Cerebellar nuclear complex (tissue), 1 donor: ENCODE measurements at places on chromosomes 12 and 14.

GRCh38 chr12:44000309-44000952, 164.6 kb downstream of the TMEM117 start:
- DNase-seq: no peak

- DNase-seq: no peak
Measured at GRCh38 chr14:68784226-68784910, 8.5 kb downstream of the ZFP36L1 start.

DNA sequence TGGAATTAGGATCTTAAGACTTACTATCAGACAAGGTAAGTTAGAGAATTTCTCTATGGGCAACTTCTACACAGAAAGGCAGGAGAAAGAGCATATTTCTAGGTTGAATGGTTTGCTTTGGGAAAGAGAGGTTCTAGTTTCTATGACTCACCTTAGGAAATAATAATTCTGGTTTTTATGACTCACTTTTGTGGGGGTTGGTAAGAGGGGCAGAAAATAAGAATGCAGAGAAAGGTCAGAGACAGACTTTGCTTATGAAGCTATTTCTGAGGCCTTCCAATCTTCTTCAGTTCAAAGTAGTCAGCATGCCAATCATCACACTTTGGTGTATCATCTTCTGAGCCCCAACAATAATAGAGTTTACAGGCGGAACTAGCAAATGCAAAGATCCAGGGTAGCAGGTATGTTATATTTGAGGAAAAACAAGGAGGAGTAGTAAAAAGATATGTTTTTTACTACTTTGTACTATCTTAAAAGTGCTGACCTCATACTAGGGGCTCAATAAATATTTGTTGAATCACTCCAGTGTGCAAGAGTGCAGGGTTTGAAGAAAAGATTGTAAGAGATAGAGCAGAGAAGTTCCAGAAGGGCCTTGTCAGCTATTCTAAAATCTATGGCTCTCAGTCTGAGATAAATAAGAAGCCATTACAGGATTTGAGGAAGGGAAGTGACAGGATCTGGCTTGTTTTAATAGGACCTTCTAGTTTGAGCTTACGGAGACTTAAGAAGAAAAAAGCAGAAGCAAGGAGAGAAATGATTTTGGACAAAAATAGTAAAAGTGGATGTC, 56.7 kb upstream of the LRFN5 start:
- DNase-seq: no peak

DNA sequence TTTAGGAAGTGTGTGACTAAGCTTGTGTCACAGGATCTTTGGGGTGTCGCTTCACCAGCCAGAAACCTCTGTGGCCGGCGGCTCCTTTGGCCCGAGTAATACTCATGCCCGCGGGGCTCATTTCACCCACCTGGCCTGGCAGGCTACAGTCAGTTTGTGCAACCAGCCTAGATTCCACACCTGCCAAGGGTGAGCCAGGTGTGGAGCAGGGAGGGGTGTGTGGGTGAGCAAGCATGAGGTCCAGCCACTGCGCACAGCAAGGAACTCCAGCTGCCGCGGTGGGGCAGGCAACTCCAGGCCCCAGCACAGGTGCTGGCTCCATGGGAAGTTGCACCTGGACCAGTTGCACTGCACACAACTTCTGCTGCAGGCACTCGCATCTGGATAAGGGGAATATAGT, 462.3 kb upstream of the LRFN5 start:
- no peak for DNase-seq

DNA sequence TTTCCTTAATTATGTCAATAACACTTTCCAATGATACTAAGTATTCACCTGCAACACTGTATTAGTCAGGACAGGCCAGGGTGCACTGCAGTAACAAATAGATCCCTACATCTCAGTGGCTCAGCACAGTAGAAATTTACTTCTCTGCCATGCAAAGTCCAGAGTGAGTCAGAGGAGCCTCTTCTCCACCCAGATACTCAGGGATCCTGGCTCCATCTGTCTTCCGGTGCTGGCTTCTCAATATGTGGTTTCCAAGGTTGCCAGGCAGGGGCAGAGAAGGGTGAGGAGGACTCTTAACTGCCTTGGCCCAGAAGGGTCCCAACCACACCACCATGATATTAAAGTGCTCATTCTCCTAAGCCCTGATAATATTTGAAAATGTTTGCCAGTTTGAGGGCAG, 47.8 kb downstream of the ADGRD1 start:
- DNase-seq: no peak

DNA sequence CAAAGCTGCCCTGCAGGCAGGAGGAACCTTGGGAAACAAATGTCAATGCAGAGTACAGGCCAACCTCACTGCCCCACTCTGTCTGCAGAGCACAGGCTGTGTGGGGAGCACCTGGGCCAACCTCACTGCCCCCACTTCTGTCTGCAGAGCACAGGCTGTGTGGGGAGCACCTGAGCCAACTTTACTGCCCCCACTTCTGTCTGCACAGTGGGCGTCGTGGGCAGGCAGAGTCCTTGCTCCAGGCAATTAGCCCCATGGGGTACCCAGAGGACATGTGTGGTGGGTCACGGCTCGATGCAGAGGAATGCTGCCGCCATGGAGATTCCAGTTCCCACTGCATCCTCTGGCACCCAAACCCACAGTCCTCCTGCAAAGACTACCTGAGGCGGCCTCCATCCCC, 26.2 kb downstream of the BRF1 start:
- DNase-seq: no peak

DNA sequence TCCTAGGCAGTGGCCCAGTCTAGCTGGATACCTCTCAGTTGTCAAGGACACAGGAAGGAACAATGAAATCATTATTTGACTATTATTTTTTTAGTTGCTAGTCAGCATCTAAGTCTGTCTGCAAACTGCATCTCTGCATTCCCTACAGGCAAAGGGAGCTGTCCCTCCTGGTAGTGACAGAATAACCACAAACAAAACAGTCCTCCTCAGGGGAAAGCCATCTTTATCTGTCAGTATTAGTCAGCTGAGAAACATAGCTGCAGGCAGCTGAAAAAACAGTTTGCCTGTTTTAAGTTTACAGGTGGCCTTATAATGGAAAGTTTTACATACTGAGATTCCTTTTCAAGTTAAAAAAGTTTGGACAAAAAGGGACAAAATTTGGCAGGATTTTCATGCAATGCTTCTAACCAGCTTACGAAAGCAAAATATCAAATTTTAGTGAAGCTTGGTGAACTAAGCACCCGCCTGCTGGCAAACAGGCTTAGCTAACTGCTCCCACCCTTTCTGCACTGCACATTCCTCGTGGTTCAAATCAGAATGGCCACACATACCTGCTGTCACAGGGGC, 29.5 kb downstream of the SLC25A21 start:
- no peak for DNase-seq

DNA sequence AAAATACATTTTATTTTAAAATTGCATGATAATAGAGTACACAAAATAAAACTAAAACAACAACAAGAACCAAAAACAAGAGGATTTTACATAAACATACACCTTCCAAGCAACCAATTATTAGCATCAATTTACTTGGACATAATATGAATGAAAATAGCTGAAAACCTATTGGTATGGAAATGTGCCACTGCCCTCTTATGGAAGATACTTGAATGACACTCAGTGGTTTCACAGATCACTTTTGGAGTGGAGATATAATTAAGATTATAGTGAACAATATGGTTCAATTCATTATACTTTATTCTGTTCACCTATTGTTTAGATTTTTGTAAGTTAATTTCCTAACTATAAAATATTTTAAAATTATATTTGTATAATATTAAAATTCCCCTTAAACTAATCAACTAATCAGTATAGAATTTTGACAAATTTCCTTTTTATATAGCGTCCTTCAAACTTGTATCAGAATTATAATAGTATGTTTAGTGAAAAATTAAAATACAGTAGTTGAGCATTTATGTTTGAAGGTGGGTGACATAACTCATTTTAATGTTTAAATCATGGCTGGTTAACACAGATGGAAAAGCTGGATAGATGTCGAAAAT, 70.1 kb downstream of the SLC6A15 start:
- DNase-seq: no peak

DNA sequence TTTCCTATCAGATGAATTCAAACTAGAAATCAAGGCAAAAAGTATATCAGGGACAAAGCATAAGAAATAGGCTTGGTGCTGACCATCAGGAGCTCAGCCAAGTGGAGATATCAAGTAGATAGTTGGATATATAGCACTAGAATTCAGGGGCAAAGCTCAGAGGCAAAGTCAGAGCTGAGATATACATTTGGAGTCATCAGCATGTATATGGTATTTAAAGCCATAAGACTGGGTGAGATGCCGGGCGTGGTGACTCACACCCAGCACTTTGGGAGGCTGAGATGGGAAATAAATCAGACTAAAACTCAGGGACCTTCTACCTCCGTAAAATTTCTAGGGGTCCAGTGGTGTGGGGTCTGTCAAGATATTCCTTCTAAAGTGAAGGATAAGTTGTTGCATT, 38.9 kb upstream of the LIMA1 start:
- DNase-seq: no peak

DNA sequence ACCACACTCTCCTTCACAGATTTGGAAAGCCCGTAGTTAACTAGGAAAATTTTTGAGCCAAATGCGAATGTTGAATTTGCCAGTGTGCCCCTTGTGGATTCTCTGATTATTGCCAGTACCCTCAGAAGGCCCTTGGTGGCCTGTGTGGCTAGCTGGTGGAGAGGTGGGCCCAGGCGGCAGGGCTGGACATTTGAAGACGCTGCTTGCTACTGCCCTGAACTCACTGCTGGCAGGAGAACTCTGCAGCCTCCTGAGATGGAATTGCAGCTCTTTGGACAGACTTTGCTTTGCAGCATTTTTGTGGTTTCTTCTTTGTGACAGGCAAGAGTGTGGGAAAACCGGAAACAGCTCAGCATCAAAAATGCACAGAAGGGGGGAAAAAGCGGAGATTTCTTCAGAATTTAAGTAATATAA, 97.6 kb downstream of the TGFB3 start:
- no peak for DNase-seq

DNA sequence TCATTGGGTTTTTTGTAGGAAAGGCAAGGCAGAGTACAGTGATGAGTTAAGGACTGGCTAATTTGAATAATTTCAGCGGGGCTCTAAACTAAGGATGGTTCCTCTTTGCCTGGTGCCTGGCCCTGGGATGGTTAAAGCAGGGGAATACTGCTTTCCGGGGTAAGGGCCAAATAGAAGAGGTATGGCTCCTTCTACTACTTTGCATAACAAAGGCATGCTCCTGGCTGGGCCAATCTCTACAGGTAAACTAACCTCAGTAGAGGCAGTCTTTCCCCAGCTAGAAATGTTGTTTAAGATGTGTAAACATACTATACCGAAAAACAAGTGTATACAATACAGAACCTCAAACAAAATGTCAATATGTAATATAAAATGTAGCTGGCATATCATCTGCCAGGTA, 1239.0 kb downstream of the SLC16A7 start:
- DNase-seq: no peak

GRCh38 chr14:31568161-31568560, 7.0 kb downstream of the NUBPL start:
- no peak for DNase-seq

GRCh38 chr12:116087962-116088361, 189.5 kb downstream of the MED13L start:
- DNase-seq: no peak

DNA sequence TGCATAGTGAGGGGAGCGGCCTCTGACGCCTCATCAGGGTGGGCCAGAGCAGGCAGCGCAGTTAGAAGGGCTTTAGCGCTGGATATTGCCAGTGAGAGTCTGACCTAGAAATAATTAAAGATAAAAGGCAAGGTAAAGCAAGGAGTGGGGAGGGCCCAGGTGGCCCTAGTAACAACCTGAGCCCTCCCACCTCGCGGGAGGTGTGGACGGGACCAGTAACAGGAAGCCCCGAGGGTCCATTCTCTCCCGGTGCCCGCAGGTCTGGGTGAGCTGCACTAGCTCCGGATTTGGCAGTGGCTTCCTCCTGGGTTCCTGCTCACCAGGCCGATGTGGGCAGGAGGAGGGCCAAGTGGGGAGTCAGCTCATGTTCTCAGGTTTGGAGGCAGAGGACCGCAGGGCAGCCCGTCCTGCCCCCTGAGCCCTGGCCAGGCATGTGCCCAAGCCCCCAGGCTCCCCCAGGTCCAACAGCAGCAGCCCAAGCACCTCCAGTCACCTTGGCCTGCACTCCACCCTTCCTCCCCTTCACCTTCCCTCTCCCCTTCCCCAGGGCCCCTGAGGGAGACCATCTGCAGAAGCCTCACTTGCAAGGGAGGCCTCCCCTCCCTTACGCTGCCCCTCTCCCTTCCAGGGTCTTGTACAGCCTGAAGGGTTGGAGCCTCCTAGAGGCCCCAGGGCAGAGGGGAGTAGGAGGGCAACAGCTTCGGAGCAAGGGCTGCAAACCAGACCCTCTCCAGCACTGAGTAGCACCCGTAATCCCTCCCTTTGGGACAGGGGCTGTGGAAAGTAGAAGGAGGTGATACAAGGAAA, 144.3 kb upstream of the FKBP4 start:
- DNase-seq: no peak

DNA sequence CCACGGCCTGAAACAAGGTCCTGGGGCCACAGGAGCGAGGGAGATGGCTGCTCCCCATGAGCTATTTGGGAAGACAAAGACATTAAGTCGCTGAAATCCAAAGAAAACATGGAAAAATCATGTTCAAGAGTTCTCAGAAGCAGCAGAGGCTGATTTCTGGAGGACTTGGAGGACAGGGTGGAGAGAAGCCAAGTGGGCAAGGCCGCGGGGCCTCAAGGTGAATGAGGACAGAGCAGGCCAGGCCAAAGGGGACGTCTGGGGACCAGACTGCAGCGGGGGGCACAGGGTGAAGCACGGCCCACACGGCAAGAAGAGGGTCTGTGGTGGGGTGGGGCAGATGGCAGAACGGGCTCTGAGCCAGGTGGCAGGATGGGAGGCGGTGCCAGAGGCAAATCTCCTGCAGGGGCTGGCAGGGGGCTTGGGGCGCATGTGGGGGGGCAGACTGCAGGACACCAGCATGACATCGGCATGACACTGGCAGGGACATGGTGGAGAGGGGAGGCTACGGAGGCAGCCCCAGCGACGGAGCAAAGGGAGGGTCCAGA, 48.9 kb downstream of the RNF34 start:
- no peak for DNase-seq

DNA sequence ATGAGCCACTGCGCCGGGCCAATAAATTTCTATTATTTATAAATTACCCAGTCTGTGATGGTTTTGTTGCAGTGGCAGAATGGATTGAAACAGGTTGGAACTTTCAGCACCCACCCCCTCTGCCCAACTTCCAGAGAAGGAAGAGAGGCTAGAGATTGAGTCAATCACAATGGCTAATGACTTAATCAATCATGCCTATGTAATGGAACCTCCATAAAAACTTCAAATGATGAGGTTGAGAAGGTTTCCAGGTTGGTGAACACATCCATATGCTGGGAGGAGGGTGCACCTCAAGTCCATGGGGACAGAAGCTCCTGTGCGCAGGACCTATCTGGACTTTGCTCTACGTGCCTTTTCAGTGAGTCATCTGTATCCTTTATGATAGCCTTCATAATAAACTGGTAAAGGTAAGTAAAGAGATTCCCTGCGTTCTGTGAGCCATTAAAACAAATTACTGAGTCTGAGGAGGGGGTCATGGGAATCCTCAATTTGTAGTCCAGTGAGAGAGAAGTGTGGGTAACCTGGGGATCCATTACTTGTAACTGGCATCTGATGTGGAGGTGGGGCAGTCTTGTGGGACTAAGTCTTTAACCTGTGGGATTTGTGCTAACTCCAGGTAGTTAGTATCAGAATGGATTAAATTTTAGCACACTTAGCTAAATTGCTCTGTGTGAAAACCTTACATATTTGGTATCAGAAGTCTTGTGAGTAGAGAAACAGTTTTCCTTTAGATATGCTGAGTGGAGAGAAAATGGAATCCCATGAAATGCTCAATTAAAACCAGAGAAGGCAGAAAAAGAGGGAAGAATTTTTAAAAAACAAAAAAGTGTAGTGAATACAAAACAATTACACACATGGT, 11.7 kb upstream of the NGDN start:
- DNase-seq: no peak

GRCh38 chr12:27620121-27620520, 76.1 kb upstream of the REP15 start:
- no peak for DNase-seq
